ENCODE measurements at places on chromosomes 7 and 10. TPM values are rescaled to one million over a fixed set of nuclear protein-coding genes. Genes with fewer than 3 reads are reported as not detected.

Gene CRYGN
- not detected for total RNA-seq

Gene ANXA8
- total RNA-seq = 0.19 TPM

Gene SCIN
- total RNA-seq = 25.1 TPM

Gene MALSU1
- 37.2 TPM for total RNA-seq

Gene SYPL1
- total RNA-seq = 109 TPM

Gene HDAC9
- 20.4 TPM for total RNA-seq

Gene EEF1AKMT2
- total RNA-seq = 14.4 TPM

Gene EEPD1
- 9.9 TPM for total RNA-seq

Gene ST8SIA6
- total RNA-seq = 2.2 TPM

Gene RAPGEF5
- total RNA-seq = 87.8 TPM

Gene NAT16
- total RNA-seq = not detected

Gene DGKB
- 5.6 TPM for total RNA-seq

GRCh38 chr10:60286559-60286958 is 103.1 kb downstream of the ANK3 start:
- DNase-seq = no peak

DNA sequence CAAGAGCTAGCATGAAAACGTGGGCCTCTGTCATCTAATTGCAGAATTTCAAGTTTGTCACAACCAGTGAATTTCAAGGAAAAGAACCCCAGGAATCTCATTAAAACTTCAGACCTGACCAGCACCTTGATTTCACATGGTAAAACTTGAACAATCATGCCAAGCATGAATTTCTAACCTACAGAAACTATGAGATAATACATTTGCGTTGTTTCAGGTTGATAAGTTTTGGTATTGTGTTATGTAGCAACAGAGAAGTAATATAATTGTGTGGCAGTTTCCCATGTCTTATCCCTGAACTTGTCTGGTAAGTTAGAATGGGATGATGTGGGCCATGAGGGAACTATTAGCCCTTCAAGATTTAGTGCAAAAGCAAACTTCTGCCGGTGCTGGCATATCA is 530.1 kb downstream of the ANKRD7 start:
- DNase-seq = no peak

- no peak for DNase-seq
Observed at GRCh38 chr10:128697437-128697836, 571.2 kb upstream of the MKI67 start.

DNA sequence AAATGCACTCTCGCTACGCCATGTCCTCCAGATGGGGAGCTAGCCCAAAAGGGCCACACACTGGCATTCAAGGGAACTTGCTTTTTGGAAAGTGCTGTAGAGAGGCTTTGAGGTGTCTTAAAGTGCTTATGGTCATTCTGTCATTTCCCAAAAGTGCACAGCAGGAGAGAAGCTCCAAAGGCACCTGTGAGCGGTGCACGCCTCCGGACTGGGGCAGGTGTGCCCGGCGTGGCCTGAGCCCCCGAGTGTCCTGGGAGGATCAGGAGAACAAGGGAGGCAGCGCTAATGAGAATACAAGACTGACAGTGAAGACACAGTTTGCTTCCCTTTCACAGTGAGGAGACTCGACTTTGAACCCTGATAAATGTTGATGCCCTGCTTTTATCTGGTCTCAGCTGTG is 419.0 kb upstream of the MKI67 start:
- no peak for DNase-seq

DNA sequence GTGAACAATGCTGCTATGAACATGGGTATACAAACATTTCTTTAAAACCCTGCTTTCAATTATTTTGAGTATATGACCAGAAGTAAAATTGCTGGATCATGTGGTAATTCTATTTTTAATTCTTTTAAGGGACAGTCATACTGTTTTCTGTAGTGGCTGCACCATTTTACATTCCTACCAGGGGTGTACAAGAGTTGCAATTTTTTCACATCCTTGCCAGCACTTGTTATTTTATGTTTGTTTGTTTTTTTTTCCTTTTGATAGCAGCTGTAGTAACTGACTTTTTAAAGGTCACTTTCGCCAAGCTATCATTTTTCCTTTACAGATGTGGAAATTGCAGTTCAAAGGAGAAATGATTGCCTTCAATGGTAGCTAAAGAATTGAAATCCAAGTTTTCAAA is 99.5 kb downstream of the GPR85 start:
- DNase-seq = no peak

- DNase-seq = no peak
Observed at GRCh38 chr10:110446954-110447608, 50.6 kb upstream of the DUSP5 start.

- no peak for DNase-seq
Observed at GRCh38 chr10:101014230-101014884, 14.7 kb downstream of the LZTS2 start.

DNA sequence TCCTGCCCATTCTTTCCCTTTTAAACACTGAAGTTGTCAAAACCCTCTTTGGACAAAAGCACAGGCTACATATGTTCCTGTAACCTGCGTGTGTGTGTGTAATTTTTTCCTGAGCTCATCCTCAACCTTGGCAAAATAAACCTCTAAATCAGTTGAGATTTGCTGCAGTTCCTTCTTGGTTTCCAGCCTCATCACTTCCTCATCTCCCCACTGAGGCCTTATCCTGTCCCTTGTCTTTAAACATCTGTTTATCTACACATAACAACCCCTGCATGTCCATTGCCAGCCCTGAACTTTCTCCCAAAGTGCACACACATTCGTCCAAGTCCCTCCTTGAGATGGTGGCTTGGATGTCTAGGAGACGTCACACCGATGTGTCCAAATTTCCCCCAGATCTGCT is 35.5 kb downstream of the LYZL2 start:
- no peak for DNase-seq

- no peak for DNase-seq
Observed at GRCh38 chr7:133561396-133561795, 308.5 kb downstream of the EXOC4 start.

GRCh38 chr7:46226860-46227259 is 305.8 kb upstream of the IGFBP3 start:
- DNase-seq = no peak

DNA sequence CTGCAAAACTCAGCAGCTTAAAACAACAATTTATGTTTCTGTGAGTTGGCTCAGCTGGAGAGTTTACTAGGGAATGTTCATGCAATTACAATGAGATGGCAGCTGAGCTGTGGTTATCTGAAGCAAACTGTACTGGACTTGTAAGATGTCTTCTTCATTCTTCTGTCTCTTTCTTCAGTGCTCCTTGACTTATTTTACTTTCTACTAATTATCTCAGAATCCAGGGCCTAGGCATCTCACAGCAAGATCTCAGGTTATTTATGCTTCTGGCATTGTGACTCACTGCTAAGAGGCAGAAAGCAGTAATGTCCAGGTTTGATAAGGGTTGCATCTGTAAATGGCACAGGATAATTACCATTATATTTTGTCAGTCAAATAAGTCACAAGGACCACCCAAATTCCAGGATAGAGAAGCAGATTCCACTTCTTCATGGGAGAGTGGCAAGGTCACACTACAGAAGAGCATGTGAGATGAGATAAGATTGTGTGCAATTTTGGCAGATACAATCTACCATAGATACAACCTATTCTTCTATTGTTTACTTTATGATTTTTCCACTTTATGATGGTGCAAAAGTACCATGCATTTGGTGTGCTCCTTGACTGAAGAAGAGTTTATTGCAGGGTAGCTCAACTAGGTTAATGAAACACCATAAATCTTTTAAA is 16.8 kb downstream of the VIM start:
- no peak for DNase-seq

DNA sequence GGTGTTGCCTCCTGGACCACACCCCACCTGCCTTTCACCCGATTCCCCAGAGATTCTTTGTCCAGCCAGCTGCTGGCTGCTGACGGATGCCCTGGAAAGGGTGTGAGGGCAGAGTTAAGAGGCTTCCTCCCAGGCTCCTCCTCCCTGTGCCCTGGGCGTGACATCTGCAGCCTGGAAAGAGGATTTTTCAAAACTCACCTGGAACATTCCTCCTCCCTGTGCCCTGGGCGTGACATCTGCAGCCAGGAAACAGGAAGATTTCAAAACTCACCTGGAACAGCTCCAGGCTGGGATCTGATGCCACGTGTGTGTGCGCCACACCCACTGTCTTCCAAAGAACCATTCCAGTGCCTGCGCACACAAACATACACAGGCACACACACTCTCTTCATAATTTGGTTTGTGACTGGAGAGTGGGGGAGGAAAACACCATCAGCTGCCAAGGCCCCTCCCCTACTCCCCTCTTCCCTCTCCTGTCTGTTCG is 5.2 kb downstream of the MARVELD1 start:
- DNase-seq = peak; percentile 90

DNA sequence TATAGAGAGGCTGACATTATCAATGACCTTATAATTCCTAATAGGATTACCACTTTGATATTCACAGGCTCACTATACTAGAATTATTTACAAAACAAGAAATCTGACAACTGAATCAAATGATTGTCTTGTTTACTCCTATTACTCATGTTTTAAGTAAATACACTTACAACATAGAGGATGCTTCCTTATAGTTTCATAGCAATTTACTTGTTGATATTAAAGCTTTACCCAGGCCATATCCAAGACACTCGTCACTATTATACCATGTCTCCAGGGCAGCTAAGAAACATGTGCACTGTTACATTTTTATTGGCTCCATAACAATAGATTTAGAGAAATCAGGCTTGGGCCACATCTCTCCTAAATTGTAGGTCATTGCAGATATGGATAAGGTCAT is 276.9 kb downstream of the HGF start:
- DNase-seq = no peak

DNA sequence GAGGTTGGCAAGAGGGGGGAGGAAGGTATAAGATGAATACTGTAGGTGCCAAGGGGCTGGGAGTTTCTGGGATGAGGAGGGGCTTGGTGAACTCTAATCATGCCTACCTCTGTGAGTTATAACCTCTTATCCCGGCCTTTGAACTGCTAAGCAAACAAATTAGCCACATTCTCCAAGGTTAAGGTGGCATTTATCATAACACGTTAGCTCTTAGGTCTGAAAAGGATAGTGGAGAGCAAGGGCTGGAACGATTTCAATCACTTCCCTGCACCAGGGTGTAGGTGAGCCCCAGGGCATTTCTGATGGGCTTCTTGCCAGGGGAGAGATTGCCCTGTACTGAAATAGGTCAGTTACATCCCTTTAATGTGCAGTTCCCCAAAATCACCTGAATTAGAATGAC is 28.6 kb upstream of the DMBT1 start:
- no peak for DNase-seq

- no peak for DNase-seq
Observed at GRCh38 chr10:81575036-81575435, 300.0 kb upstream of the NRG3 start.

GRCh38 chr10:100879741-100880360 is 32.9 kb upstream of the SLF2 start:
- DNase-seq = no peak

GRCh38 chr7:115306586-115306985 is 384.7 kb downstream of the MDFIC start:
- DNase-seq = no peak

GRCh38 chr10:4725917-4726606 is 99.9 kb upstream of the AKR1E2 start:
- DNase-seq = no peak

- DNase-seq = peak; percentile 95
Observed at GRCh38 chr7:47371733-47372368, 210.1 kb downstream of the TNS3 start.

GRCh38 chr10:98431016-98431415 is 15.7 kb downstream of the HPS1 start:
- DNase-seq = no peak

GRCh38 chr10:110698782-110699201 is 54.7 kb downstream of the RBM20 start:
- DNase-seq = no peak

GRCh38 chr7:91080351-91080750 is 183.9 kb upstream of the FZD1 start:
- no peak for DNase-seq

DNA sequence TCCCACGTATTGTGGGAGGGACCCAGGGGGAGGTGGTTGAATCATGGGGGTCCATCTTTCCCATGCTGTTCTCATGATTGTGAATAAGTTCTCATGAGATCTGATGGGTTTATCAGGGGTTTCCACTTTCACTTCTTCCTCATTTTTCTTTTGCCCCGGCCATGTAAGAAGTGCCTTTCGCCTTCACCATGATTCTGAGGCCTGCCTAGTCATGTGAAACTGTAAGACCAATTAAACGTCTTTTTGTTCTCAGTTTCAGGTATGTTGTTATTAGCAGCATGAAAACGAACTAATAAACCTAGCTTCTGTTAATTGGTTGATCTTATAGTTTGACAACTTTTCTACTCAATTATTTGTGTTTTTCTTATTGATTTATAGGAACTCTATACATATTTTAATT is 206.3 kb downstream of the NXPH1 start:
- no peak for DNase-seq

DNA sequence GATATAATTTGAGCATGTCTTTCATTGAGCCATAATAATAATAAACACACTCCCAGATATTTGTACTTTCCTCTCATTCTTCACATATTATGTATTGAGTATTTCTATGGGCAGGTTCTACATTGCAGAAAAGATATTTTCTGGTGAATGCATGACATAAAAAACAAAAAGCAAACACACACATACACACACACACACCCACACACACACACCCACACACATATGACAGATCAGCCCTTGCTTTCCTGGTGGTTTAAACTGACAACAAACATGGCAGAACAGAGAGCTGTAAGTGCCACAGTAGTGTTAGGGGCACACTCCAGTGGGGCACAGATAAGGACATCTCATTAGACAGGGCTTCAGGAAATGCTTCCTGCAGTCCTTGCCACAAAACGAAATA is 123.3 kb upstream of the LSM8 start:
- DNase-seq = no peak

DNA sequence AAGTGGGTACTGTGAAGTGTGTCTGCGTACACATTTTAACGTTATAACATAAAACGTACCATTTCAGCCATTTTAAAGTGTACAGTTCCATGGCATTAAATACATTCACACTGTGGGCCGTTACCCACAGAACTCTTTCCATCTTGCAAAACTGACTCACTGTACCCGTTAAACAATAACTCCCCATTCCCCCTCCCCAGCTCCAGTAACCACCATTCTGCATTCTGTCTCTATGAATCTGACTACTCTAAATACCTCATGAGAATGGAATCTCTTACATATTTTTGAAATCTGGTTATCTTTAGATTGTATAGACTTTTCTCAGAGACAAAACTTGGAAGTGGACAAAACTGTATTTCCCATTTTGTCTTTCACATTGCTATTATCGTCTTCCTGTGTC is 9.3 kb downstream of the ARL3 start:
- DNase-seq = no peak

- no peak for DNase-seq
Observed at GRCh38 chr10:21720090-21720489, 186.1 kb downstream of the MLLT10 start.

GRCh38 chr10:62457598-62457997 is 83.4 kb downstream of the ZNF365 start:
- DNase-seq = no peak

- no peak for DNase-seq
Observed at GRCh38 chr7:111561654-111561903, 713 bp downstream of the IMMP2L start.

Data from mucosa of descending colon (tissue), 3 donors.